ENCODE measurements at places on chromosomes 4 and X.

DNA sequence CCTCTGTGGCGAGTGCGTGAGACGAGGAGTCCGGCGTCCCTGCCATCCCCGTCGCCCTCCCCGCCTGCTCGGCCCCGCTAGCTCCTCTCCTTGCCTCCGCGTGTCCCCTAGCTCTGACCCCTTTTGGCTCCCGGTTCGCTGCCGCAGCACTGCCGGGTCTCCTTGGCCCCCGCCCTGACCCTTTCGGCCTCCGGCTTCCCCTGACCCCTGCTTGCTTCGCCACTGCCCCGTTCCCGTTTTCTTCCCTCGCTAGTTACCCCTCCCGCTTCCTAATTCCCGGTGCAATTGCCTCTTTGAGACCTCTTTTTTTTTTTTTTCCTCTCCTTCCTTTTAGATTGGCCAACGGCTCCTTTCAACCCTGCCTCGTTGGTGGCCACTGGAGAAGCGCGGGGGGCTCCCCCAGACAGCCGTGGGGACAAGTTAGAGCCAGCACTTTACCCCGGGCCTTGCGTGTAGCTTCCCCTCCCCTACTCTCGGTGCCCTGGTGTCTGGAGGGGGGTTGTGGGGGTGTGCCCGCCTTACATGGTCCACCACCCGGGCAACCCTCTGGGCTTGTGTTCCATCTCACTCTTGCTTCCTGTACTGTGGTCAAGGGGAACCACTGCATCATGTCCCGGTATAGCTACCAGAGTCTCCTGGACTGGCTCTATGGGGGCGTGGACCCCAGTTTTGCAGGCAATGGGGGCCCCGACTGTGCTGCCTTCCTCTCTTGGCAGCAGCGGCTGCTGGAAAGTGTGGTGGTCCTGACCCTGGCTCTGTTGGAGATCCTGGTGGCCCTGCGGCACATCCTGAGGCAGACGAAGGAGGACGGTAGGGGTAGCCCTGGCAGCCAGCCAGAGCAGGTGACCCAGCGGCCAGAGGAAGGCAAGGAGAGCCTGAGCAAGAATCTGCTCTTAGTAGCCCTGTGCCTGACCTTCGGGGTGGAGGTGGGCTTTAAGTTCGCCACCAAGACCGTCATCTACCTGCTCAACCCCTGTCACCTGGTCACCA is 548 bp downstream of the TMEM164 start:
- DNase-seq: no peak
- peak overlapping the region; percentile 81 for H3K4me3 ChIP-seq
- H3K36me3 ChIP-seq: no peaks in the 10 kb centered on the region
- H3K4me1 ChIP-seq: peaks cover 34% of the 10 kb centered on the region
- H3K27ac ChIP-seq: no peak overlapping the region

DNA sequence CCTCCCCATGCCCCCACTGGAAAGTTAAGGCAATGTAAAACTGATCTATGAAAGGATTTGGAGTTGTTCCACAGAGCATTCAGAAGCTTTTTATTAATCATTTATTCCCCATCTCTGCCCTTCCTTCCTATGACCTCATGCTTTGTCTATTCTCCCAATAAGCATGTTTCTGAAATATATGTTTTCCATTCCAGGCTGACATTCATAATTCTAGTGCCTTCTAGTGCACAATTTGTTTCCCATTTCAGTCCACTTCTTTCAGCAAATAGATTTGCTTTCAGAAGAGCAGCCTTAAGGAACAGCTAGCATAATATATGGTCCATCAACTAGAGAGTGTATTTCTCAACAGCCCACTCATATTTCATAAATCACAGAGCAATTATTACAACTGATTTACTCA is 77.1 kb upstream of the ATXN3L start:
- H3K27ac ChIP-seq: no peak overlapping the region
- no peak for DNase-seq
- no peak overlapping the region for H3K4me3 ChIP-seq
- H3K27me3 ChIP-seq: no peaks in the 10 kb centered on the region

DNA sequence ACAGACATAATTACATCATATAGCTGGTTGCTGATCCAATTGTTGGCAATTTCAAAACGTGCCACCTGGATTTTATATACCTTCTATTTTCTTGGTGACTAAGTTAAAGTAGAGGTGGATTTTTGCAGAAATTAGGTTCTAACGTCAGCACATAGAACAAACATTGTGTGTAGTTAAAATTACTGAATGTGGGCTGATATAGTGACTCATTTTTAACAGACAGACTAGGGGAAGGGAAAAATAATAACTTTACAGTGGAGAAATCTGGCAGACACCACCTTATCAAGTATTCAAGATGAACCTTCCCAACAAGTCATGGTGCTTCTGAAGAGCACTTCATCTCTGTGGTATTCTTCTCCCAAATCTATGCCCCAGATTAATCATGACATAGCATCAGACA is 134.5 kb downstream of the UCHL1 start:
- H3K27ac ChIP-seq: no peak overlapping the region
- H3K4me1 ChIP-seq: no peaks in the 10 kb centered on the region
- no peaks in the 10 kb centered on the region for H3K36me3 ChIP-seq
- no peak for DNase-seq

- H3K27ac ChIP-seq: no peak overlapping the region
- H3K27me3 ChIP-seq: no peaks in the 10 kb centered on the region
- DNase-seq: no peak
- no peaks in the 10 kb centered on the region for H3K4me1 ChIP-seq
- no peaks in the 10 kb centered on the region for H3K36me3 ChIP-seq
Measured at GRCh38 chrX:123138473-123138872, 45.6 kb upstream of the GRIA3 start.

DNA sequence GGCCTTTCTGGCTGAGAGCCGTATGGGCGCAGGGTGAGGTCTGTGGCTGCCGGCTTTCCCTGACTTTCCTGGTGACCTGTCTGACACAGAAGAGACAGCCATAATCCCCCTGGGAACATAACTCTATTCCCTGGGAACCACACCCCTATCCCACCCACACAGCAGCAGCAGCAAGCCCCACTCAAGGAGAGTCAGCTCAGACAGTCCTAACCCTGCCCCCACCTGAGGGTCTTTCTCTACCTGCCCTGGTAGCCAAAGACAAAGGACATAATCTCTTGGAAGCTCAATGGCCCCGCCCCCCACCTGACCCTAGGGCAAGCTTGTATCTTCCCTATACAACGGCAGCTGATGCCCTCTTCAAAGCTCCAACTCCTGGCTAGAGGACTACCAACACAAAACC is 74.6 kb downstream of the PABPC4L start:
- H3K27me3 ChIP-seq: no peaks in the 10 kb centered on the region
- H3K27ac ChIP-seq: no peak overlapping the region
- H3K4me3 ChIP-seq: no peak overlapping the region
- DNase-seq: no peak
- H3K36me3 ChIP-seq: no peaks in the 10 kb centered on the region

DNA sequence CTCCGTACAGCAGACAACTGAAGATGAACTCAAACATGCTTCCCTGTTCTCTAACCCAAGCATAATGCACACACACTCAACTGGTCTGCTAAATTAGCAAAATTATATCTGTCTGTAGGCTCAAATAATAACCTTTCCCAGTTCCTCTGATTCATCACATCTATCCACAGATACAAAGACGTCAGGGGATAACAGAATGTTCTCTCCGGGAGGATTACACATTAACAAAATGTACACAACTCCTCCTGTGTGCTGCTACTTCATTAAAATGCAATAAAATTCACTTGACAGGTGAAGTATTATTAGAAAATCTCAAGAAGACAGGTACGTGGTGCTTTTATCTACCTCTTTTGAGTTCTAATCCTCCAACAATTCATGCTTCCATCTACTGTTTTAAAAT is 57.4 kb downstream of the FAT1 start:
- no peak for DNase-seq
- H3K27ac ChIP-seq: no peak overlapping the region
- H3K4me3 ChIP-seq: no peak overlapping the region
- no peaks in the 10 kb centered on the region for H3K36me3 ChIP-seq
- no peaks in the 10 kb centered on the region for H3K27me3 ChIP-seq

DNA sequence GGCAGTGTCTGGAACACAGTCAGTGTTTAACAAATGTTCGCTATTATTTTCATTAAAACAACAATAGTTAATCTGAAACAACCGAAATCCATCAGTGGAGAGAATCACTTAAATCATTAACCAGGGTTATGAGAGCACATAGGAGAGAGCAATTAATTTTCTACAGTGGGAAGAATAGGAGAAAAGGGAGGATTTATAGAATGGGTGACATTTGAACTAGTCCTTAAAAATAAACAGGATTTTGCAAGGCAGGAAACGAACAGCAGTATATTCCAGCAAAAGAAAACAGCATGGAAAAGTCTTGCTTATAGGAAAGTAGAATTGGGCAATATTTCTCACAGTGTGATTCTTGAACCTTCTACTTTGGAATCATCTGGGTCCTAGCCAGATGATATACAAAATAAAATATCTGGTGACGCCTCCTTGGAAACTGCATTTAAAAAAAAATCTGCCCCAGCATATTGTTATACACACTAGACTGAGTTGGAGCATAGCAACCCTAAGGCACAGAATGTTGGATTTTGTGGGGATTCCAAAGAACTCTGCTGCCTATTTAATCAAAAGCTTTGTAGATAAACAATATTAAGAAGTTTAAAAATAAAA is 56.1 kb downstream of the INTS12 start:
- DNase-seq: no peak
- H3K36me3 ChIP-seq: no peaks in the 10 kb centered on the region
- no peak overlapping the region for H3K4me3 ChIP-seq
- no peaks in the 10 kb centered on the region for H3K4me1 ChIP-seq
- H3K27me3 ChIP-seq: peaks cover 12% of the 10 kb centered on the region
- no peak overlapping the region for H3K27ac ChIP-seq

GRCh38 chr4:101271516-101271915 is 75.8 kb downstream of the PPP3CA start:
- H3K27me3 ChIP-seq: no peaks in the 10 kb centered on the region
- no peak overlapping the region for H3K27ac ChIP-seq

DNA sequence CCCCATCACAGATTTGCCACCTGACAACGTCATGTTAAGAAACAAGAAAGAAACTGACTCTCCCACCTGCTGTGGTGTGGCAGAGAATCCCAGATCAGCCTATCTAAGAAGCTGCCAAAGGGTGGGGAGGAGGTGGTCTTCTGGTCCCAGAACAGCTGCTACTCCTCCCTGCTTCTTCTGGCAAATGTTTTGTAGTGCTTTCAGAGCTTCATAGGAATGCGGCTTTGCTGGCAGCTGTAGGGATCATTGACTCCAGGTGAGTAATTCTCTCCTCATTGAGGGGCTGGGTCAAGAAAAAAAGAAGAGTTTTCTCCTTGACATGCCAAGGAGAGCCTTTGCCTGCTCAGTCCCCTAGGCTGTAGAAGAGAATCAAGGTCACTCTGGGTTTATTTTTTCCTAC is 23.3 kb downstream of the NRK start:
- no peak overlapping the region for H3K4me3 ChIP-seq
- H3K27me3 ChIP-seq: no peaks in the 10 kb centered on the region
- no peak overlapping the region for H3K27ac ChIP-seq
- no peaks in the 10 kb centered on the region for H3K36me3 ChIP-seq
- DNase-seq: no peak

DNA sequence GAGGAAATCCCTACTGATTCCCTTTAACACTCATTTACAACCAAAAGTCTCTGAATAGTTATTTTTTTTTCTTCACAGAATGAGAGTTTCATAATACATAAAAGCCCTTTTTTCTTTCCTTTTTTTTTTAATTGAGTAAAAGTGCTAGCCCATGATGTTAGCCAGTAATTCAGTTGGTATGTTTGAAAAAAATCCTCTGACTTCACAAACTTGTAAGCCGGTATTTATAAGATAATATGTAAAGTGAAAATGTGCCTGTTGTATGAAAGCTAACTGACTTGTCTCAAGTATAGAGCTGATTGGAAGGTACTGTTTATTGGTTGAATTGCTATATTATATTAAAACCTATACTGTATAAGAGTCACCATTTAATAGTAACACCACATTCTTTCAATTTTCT is 70.2 kb upstream of the NEIL3 start:
- H3K4me1 ChIP-seq: no peaks in the 10 kb centered on the region
- no peak for DNase-seq
- H3K27me3 ChIP-seq: no peaks in the 10 kb centered on the region
- no peaks in the 10 kb centered on the region for H3K36me3 ChIP-seq
- H3K27ac ChIP-seq: no peak overlapping the region

- DNase-seq: no peak
- H3K36me3 ChIP-seq: no peaks in the 10 kb centered on the region
- H3K4me3 ChIP-seq: no peak overlapping the region
- no peak overlapping the region for H3K27ac ChIP-seq
Measured at GRCh38 chrX:108267557-108267956, 170.7 kb downstream of the COL4A6 start.

DNA sequence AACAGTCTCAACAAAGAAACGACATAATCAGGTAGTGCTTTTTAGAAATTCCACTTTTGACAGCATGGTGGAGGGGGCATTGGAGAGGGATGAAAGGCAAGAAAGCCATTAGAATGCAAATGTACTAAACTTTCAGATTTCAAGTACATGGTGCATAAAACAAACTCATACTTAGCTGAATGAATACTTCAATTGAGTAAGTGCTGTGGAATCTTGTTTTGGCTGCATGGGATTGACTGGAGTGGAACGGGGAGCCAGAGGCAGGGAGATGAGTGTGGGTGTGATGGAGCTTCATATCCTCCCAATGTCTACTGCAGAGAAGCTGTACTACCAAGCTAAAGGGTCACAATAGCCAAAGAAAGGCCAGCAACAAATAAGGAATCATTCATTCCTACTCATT is 52.4 kb downstream of the USP46 start:
- H3K27ac ChIP-seq: no peak overlapping the region
- peaks cover 47% of the 10 kb centered on the region for H3K36me3 ChIP-seq
- DNase-seq: no peak

DNA sequence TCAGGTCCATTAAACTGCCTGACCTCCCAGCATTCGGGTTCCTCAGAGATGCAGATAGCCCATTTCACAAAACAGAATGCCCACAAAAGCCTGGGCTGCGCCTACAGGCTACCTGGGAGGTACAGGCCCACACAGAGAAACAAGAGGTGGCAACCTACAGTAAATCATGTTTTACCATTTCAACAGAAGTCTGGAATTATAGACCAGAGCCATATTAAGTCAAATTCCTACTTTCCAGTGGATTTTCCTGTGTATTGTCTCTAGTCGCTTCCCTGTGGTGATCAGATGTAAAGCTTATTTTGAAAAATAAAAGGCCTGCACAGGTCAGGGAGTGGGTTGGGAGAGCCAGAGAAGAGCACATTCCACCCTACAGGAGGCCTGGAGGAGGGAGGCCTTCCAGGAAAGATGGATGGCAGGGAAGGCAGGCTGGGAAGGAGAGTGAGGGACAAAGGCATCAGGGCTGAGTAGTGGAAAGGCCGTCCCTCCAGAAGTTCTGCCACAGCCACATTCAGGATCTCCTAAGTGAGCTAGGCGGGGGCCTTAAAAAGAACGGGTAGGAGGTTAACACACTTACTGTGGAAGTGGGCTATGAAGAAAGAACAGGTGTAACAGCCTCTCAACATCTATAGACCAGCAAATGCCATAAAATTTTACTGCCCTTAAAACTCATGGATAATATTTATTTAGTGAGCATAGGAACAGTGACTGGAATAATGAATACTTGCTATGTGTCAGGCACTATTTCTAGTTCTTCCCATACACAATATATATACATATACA is 19.0 kb upstream of the USO1 start:
- H3K27ac ChIP-seq: no peak overlapping the region
- H3K4me1 ChIP-seq: peaks cover 4% of the 10 kb centered on the region
- no peaks in the 10 kb centered on the region for H3K27me3 ChIP-seq
- H3K36me3 ChIP-seq: no peaks in the 10 kb centered on the region

All from activated CD4-positive, alpha-beta memory T cell treated with anti-CD3 and anti-CD28 coated beads for 36 hours (primary cell).